ENCODE measurements at places on chromosomes 16 and 17.

- DNase-seq = no peak
Measured at GRCh38 chr17:61310590-61310989, 89.1 kb upstream of the TBX2 start.

DNA sequence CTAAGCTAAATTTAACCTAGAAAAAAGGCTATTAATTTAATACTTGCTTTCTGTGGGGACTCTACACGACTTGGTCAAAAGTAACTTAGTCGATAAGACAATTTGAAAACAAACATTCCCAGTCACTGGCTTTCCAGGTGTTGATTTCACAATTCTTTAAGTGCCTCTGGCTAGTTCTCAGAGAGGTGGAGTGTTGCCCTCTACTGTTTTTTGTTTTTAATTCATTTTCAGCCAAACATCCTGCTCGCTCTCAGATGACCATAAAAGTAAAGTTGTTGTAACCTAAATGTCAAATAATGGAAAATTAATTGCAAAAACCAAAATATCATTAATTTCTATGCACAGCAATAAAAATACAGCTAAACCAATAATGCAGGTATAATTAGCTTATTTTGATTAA, 107.1 kb downstream of the MYO1D start:
- DNase-seq = no peak

DNA sequence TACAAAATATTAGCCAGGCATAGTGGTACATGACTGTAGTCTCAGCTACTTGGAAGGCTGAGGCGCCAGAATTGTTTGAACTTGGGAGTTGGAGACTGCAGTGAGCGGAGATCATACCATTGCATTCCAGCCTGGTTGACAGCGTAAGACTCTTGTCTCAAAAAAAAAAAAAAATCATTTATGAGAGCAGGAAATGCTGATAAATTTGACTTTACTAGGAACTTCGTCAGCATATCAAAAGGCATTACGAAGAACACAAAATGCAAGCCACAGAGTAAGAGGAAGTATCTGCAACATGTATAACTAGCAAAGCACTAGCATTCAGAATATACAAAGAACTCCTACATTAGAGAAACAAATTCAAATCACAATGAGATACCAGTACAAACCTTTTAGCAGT, 279.3 kb downstream of the ZFHX3 start:
- DNase-seq = no peak

- DNase-seq = no peak
Measured at GRCh38 chr17:63631062-63631461, 8.8 kb downstream of the MAP3K3 start.

DNA sequence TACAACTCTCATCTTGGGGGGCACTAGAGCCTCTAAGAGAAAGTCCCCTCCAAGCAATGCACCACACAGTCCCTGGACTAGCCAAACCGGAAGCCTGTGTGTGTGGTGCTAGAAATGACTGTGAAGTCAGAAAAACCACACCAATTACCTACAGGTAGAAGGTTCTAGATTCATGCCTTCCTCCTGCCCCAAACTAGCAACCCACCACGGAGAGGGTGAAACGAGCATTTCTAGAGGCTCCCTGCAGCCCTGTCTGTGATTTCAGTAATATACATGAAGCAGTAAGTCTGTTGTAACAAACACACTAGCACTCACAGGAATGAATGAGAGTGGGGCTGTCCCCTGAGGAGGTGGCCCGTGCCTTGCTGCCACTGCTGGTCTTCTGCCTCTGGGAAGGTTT, 13.6 kb downstream of the ZFHX3 start:
- no peak for DNase-seq

GRCh38 chr16:3256146-3256865, at the start of gene MEFV:
Gene MEFV, minus strand, starts transcription at chr16:3256633. Its CDS starts 46 bp downstream, at chr16:3256587.
- no peak for DNase-seq

- no peak for DNase-seq
Measured at GRCh38 chr16:68276223-68276622, 11.9 kb downstream of the SLC7A6 start.

DNA sequence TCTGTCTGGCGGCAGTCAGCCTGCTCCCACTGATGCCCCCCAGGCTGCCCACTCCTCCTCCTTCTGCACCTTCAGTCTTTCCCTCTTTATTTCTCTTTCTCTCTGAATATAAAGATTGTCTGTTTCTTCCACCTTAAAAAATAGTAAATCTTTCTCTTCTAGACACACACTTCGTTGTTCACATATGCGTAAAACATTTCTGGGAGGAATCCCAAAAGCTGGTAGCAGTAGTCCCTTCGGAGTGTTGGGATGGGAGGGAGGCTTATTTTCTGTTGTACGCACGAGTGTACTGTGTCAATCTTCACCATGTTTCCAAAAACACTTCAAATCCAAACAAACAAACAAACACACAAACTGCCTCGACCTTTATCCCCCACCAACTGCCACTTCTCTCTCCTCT, 9.9 kb downstream of the OSBPL7 start:
- DNase-seq = no peak

- no peak for DNase-seq
Measured at GRCh38 chr17:956905-957304, 22.7 kb downstream of the NXN start.

DNA sequence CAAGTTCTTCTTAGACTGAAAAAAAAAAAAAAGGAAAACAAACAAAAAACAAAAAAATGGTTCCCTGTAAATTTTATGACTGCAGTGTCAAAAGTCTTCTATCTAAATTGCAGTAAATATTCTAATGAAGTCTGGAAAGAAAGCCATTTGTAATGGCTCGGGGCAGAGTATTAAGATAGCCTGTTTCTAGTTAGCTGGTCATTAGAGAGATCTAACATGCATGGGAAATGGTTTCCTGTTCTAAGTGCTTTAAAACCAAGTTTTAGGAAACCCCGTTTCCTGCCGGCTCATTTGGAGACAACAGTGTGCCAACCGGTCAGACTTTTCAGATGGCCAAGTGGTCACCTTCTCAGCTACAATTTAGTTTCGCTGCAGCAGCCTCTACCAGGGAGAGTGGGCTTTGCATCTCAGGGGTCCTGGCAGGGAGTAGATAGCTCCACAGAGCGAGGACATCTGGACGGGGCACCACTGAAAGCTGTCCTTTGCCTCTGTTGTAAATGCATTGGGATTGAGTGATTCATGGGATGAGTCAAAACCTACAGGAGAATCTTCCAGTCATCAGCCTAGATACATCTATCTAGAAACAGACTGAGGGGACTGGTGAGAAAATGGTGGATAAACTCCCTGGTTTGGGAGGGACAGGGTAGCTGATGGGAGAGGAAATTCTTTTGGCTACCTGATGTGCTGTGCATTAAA, 473.2 kb upstream of the SALL1 start:
- DNase-seq = no peak

DNA sequence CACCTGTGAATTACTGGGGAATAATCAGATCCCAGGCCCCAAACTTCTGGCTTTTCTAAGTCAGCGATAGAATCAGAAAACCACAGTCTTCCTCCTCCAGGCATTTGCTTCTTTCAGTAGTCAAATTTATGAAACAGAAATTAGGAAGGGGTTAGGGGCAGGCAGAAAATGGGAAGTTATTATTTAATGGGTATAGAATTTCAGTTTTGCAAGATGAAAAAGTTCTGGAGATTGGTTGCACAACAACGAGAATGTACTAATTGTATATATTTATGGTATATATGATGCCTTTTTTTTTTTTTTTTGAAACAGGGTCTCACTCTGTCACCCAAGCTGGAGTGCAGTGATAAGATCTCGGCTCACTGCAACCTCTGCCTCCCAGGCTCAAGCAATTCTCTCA, 23.5 kb downstream of the ORC6 start:
- DNase-seq = no peak

GRCh38 chr16:26645614-26646013, 421.1 kb upstream of the C16orf82 start:
- DNase-seq = no peak

DNA sequence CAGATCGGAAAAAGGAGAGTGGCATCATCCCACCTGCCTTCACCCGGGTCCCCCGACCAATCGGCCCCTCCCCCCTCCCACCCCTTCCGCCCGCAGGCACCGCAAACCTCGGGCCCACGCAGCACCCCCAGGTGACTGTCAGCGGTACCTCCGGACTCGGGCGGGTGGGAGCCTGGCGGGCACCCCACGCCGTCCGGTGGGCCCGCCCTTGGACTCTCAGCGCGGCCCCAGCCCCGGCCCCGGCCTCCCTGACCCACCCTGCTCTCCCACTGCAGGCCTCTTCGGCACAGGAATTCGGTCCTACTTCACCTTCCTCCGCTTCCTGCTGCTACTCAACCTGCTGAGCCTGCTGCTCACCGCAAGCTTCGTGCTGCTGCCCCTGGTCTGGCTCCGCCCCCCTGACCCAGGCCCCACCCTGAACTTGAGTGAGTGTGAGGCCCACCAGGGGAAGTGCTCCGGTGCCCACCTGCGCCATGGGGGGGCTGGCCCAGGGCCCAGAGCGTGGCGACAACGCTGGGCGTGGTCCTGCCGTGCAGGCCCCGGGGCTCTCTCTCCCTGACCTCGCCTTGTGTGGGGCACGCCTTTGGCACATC, 1.6 kb downstream of the TMC8 start:
- DNase-seq = no peak

- DNase-seq = no peak
Measured at GRCh38 chr16:73565925-73566324, 518.0 kb upstream of the ZFHX3 start.

DNA sequence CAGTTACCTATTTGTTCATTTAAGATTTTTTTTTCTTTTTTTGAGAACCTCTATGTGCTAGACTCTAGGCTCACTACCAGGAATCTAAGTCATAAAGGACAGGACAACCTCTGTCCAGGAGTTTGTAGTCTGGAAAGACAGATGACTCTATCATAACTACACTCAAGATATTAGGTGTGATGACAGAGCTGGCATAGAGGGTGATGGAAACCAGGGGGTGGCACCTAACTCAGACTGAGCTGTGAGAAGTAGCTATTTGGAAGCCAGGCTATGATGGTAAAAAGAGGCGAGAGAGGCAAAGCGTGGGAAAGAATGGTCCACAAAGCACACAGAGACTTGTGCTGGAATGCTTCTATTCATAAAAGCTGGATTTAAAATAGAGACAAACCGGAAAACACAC, 372.3 kb downstream of the SEC14L1 start:
- no peak for DNase-seq

DNA sequence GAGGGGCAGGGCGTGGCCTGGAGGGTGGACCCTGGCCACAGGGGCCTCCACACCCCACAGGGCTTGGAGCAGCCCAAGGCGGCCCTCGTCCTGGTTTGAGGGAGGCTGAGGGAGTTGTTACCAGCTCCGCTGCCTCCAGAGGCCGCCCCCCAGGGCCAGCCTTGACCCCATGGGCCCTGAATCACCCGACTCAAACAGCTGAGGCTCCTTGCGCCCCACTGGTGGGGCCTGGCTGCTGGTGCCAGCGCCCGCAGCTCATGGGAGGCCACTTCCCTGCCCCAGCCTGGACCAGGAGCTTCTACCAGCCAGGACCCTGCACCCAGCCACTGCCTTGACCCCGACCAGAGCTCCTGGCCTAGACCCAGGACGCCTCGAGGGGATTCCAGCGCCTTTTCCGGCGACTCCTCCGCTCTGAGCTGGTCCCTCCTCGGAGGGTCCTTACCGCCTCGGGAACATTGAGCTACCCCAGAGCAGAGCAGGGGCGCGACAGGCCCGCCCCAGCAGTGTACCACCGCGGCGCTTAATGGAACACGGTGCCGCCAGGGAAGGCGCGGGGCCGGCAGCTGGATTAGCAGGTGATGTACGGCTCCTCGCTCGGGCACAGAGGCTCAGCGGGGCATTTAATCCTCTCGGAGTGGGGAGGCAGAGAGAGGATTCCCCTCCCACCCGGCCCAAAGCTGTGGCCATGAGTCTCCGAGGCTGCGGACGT, 37.2 kb downstream of the GSE1 start:
- DNase-seq = no peak

GRCh38 chr16:81514041-81514559, 69.5 kb downstream of the CMIP start:
- no peak for DNase-seq
